AML-193 (cell line): ENCODE measurements at places on chromosomes 11 and 22.

DNA sequence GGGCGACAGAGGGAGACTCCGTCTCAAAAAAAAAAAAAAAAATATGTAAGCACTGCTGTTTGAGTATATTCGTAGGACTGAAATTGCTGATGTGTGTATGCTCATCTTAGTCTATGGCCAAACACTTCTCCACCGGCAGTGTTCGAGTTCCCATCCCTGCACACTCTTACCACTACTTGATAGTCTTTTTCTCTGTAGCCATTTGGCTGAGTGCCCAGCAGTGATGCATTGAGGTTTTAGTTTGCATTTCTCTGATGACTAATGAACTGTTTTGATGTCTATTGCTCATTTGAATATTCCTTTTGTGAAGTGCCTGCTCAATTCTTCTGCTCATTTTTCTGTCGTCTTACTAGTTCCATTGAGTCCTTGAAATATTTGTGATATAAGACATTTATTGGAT is 1.9 kb downstream of the TIRAP start:
- peak; percentile 34 for DNase-seq

DNA sequence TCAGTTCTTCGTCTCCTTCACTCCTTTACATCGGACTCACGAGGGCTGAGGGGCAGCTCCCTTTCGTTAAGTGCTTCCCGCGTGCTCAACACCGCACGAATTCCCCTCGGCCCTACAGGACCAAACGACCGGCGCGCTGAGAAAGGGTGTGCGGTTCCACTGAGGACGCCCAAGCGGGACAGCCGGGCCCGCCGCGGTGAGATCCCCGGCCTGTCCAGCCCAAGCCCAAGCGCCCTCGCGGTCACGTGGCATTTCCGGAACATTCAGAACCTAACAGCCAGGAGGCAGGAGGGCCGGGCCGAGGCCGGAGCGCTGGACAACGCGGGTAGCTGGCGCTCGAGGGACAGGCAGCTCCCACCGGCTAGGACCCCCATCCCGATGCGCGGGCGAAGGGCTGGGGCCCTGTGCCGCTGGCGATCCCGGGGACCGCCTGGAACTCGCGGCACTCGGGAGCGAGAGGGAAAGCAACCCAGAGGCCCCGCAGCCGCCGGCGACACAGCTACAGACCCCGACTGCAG is 737 bp upstream of the STIP1 start:
- DNase-seq = peak; percentile 40

DNA sequence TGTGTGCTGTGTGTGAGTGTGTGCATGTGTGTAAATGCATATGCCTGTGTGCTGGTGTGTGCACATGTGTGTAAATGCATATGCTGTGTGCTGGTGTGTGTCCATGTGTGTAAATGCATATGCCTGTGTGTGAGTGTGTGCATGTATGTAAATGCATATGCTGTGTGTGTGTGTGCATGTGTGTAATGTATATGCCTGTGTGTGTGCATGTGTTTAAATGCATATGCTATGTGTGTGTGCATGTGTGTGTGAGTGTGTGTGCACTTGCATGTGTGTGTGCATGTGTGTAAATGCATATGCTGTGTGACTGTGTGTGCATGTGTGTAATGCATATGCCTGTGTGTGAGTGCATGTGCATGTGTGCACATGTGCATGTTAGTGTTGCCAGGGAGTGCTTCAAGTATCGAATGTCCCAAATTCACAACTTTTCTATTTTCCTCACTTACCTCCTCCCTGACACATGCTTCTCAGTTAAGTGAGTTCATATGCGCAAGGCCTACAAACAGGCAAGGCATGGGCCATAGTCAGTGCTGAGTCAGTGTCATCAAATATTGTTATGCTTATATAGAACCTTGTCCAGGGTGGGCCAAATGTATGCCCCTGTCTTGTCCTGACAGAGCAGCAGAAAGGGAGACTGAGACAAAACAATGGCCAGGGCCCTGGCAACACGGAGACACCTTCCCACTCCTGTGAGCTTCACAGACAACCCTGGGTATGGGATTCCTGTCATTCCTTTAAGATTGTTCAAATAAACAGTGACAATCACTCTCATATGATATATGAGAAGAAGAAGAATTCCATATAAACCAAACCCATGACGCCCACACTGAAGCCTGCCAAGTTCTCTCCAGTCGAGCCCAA is 38.6 kb downstream of the GGTLC2 start:
- no peak for DNase-seq

GRCh38 chr11:89529626-89530380 is 38.6 kb upstream of the NOX4 start:
- no peak for DNase-seq

- no peak for DNase-seq
These were observed 45.6 kb downstream of the GLYAT start for GRCh38 chr11:58685973-58686722.

DNA sequence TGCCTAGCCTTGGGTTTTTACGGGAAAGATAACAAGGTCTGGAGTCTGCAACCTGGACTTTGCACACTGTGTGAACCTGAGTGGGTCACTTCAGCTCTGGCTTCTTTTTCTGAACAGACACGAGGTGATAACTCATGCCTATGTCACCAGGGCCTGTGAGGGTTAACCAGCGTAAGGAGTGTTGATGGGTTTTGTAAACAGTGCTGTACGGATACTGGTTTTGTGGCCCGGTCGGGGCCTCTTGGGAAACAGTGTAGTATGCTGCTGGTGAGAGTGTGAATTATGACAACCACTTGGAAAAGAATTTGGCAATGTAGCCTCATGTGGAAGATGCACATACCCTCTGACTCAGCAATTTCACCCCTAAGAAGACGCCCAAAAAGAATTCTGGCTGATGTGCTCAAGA is 266.8 kb downstream of the MN1 start:
- DNase-seq = no peak

DNA sequence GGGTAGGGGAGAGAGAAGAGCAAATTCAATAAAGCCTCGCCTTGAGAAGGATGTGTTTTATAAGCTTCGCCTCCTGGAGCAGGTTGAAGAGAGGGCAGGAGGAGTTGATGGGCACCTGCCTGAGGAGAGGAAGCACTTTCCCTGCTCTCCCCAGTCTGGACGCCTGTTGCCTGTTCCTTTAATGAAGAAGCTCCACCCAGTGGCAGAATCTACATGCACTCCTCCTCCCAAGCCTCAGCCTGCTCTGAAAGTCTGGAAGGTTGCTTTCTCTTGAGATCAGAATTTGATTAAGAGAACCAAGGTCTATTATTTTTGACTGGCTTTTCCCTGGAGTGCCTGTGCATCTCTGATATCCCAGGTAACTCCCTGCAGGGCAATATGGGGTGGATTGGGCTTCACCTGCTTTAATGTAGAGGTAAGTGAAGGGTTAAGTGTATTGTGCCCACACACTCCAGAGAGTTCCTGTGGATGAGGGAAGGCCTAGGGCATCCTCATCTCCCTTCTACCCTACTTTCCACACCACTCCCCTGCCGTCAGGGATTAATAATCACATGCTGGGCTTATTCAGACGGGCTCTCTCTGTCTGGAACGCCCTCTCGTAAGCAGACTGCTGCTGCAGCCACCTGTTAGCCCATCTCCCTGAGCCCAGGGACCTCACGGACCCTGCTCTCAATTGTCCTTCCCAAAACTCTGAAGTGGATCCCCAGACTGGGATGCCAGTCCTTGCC is 22.3 kb downstream of the NTM start:
- DNase-seq = no peak

GRCh38 chr11:119337581-119338317 is 2.9 kb downstream of the C1QTNF5 start:
- DNase-seq = no peak

- no peak for DNase-seq
These were observed 123.1 kb upstream of the SLC5A12 start for GRCh38 chr11:26844963-26845362.

DNA sequence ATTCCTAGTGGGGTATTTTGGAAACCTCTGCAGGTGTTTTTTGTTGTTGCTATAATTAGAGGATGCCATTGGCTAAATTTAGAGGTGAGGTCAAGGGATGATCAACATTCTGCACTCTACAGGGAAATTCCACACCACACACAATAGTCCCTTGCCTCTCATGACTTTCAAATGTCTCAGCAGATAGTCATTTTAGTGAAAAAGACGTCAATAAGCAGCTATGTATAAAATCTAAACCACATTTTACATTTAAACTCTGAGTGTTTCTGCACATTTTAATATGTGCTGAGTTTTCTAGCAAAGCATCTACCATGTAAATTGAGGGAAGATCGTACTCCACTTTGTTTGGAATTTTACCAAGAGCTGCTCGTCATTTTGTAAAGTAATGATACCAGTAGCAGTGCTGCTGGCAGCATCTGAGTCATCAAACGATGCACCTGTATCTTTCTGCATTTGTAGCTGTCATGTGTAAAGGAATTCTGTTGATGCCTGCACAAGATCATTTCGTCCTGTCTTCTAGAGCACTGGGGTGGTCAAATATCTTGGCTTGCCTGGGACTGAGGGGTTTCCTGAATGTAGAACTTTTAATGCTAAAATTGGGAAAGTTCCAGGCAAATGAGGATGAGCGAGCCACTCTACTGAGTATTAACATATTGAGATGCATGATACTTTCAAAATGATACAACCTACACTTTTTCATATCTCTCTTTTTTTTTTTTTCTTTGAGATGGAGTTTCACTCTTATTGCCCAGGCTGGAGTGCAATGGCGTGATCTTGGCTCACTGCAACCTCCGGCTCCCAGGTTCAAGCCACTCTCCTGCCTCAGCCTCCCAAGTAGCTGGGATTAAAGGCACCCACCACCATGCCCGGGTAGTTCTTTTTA is 414.5 kb upstream of the SYN3 start:
- DNase-seq = no peak

GRCh38 chr22:25841775-25842174 is 99.8 kb downstream of the MYO18B start:
- DNase-seq = no peak

DNA sequence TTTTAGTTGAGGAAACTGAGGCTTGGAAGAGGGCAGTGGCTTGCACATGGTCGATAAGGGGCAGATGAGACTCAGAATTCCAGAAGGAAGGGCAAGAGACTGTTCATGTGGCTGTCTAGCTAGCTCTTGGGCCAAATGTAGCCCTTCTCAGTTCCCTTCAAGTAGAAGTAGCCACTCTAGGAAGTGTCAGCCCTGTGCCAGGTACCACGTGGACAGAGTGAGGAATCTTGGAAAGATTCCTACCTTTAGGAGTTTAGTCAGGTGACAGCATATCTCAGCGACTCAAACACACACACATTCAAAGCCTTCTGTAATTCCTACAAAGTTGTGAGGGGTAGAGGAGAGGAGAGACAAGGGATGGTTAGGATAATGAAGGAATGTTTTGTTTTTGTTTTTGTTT is 18.3 kb downstream of the PIK3IP1 start:
- no peak for DNase-seq

GRCh38 chr11:67381244-67381972 is 8.0 kb upstream of the CLCF1 start:
- peak; percentile 73 for DNase-seq

GRCh38 chr11:11806074-11806473 is 35.7 kb upstream of the USP47 start:
- no peak for DNase-seq

GRCh38 chr11:104033561-104033960 is 2.9 kb upstream of the DDI1 start:
- DNase-seq = no peak

DNA sequence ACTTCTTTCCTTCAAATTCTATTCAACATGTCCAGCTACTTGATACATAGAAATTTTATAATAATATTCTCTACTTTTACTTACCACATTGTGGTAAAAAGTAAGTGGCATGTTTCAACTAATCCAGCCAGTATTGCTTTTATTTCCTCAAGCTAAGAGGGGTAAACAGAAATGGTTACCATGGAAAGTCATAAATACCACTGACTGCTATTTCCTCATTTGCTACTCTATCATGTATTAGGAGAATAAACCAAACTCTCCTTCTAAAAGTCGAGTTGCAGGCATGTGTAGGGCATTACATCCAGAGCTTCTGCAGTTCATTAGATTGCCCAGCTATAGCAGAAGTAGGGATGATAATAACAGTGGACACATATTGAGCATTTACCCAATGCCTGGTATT is 208.4 kb downstream of the MAML2 start:
- DNase-seq = peak; percentile 44

DNA sequence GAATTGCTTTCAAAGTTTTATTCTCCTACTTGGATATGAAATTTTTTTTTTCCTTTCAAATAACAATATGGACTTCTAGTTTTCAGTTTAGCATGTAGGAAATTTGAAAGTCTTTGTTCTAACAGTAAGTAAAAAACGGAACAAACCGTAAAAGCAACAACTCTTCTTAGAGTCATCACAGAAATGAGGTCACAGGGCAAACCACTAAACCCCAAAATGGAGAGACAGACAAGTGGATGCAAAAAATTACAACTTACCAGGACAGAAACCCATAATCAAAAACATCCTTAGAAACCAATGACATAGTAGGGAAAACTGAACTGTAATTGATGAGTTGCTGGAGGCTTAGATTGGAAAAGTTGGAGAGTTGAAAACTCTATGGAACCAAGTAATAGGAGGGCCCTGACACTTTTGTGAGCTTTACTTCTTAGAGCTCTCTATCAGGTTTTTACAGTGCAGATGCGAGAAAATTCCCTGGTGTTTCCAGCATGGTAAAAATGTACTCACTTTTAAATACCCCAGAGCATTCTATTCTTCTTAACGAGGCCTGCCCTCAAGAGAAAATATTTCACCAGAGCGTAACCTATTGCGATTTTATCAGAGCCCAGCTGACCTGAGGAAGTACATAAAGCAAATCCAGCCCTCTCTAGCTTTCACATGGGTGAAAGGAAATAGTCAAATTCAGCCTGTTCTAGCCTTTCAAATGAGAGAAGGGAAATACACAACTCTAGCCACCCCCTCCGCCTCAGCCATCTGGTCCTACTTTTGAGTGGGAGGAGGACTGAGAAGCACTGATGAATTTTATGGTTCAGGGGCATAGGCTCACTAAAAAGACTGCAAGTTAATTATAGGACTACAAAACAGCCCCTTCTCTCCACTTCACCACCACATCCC is 39.1 kb downstream of the CASP12 start:
- no peak for DNase-seq

- no peak for DNase-seq
These were observed 268.0 kb upstream of the ANO3 start for GRCh38 chr11:26063915-26064314.

DNA sequence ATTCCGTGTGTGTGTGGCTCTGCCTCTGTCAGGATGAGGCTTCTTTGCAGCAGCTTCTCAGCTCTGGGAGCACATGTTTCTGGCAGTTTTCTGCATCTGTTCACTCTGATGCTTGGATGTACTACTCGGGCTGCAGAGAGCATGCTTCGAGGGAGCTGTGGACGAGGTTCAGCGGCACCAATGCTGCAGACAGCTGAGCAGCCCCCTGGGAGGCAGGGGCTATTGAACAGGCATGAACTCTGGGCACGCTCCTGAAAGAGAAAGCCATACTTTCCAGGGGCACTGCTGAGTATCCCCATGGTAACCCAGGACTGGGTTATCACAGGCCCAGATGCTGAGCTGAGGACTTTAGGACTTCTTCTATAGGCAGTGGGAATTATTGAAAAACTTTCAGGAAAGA is 33.8 kb downstream of the ADAMTS8 start:
- no peak for DNase-seq

DNA sequence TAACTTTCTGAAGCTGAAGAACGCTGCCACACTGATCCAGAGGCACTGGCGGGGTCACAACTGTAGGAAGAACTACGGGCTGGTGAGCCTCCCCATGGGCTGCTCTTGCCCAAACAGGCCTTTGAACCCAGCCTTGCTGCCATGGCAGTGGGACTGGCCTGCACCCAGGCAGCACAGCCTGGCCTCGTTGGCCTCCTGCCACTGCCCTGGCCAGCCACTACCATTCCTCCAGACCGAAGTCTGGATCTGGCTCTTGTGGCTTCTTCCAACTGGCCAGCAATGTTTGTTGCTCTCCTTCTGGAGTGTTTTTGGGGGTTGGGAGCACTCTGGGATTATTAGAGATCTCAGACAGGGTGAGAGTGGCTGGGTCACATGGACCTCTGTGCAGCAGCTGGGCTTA is 51.0 kb downstream of the MYO7A start:
- DNase-seq = no peak

GRCh38 chr11:47109727-47110246 is 66.9 kb downstream of the ARFGAP2 start:
- no peak for DNase-seq
